Brain microvascular endothelial cell (primary cell): ENCODE measurements at places on chromosomes 5 and 9.

DNA sequence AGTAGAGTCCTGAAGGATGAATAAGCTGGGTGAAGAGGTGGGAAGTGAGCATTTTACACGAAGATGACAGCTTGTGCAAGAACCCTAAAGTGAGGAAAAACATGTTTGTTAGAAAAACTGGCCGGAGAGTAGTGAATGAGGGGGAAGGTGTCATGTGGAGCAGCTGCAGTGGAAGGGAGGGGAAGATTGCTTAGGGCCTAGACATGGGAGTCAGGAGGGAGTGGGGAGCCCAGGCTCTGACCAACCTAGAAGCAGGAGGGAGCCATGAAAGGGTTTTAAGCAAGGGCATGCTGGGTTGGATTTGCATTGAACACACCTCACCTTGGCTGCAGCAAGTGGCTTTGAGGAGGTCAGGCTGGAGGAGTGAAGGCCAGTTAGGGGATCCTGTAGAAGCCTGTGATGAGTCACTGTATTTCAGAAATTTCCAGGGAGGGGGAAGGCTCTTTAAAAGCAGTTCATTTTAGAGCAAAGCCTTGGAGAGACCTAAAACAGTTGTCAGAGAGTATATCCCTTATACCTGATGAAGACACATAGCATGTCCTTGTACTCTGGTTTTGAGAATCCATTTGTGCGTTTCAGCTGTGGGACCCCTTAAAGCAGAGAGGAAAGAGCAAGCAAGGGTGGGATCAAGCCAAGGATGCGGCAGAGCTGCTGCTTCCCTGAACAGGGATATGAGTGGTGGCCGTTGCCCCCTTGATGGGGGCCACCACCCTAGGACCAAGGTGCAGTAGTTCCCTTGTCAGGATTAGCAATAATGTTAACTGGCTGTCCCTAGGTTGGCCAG, 45.4 kb downstream of the ANGPTL2 start:
- DNase-seq, result no peak

DNA sequence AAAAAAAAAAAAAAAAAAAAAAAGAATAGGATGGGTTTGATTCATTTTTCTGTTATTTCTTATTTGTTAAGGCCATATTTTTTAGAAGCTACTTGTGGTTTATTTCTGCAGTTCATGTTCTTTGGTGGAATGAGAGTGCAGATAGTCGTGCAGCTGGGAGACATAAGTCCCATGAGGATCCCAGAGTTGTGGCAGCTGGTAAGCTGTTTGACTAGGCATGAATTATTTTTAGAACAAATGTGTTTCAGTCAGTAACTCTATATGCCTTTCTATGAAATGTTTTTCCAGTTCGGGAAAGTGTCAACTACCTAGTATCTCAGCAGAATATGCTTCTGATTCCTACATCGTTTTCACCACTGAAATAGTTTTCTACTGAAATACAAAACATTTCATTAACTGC, 5.0 kb upstream of the NIPSNAP3B start:
- DNase-seq, result no peak

- no peak for DNase-seq
These were observed 42.0 kb downstream of the BICD2 start for GRCh38 chr9:92722386-92723298.

DNA sequence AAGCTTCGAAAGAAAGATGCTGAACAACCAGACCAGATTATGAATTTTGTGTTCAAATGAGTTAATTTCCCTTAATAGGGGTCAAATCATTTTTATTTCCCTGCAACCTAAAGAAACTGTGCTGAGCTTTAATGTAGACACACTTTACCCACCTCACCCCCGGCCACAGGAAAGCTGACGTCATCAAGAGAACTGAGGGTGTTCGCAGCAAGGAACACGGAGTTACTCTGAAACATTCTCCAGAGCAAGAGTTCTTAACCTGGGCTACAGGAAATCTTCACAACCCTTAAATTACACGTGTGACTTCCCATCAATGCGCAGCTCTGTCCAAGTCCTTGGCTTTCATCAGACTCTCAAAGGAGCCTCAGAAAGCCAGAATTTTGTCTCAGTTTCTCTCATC, 116.3 kb downstream of the COL23A1 start:
- DNase-seq, result no peak

DNA sequence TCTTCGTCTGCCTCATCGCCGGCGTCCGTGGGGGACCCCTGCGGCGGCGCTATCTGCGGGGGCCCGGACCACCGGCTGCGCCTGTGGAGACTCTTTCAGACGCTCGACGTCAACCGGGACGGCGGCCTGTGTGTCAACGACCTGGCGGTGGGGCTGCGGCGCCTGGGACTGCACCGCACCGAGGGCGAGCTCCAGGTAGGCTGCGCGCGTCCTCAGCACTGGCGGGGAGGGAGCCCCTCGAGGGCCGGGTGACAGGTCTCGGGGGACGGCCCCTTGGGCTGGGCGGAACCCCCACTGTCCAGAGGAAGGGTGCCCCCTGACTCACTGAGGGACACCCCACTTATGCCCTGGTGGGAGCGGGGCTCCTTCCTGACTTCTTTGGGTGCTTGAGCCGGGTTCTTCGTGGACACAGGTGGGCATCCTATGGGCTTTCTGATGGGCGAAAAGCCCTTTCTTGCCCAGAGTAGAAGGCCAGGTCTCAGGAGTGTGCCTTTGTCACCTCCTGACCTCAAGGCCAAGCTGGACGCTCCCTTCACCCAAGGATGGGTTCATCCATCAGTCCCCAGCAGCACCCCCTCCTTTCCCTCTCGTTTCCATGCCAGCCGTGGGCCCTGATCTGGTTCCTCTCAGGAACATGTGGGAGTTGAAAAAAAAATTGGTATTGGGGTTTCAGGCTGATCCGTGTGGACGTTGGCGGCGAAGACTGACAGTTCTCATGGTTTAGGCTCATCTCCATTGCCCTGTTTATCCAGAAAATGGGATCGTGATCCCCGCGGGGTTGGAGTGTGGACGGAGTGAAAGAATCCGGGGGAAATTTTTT, 564 bp downstream of the SLC25A25 start:
- DNase-seq, result no peak

GRCh38 chr5:3943859-3944258, 348.2 kb downstream of the IRX1 start:
- no peak for DNase-seq

DNA sequence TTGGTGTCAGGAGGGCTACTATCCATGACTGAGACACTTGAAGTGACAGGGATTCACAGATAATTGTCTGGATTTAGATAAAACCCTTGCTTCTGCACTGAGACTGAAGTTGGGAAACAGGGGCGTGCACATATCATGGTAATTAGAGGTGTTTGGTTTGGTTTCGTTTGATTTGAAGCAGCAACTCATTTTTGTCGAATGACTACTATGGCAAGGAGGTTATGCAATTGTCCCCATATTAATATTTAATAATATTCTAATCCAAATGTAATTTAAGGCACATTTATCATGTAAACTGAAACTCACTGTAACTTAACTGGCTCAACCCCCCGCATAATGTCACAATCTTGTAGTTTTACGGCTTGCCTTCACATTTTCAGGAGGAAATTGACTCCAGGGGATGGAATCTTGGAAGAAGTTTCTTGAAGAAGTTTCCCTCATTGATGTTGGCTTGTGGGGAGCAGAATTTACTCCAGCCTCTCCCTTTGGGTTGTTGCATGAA, 12.5 kb downstream of the ZNF366 start:
- DNase-seq, result no peak

- DNase-seq, result no peak
These were observed 24.0 kb downstream of the TRIP13 start for GRCh38 chr5:916441-917293.

DNA sequence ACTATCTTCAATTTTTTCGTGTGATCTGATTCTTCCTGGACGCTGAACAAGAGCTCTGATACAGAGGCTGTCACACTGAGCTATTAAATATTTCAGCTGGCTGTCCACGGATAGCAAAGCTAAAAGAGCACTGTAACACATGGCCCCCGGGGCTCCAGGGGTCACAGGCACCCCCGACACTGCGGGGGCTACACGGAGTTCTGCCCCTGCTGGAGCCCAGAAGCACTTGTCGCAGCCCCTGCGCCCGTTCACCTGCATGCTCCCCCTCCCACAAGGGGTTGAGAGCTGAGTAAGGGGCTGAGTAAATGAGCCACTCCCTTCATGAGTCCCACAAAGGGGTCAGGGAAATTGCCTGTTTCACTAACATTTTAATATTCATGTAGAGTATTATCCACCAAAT, 316.3 kb downstream of the TMEM167A start:
- no peak for DNase-seq

- no peak for DNase-seq
These were observed 15.2 kb downstream of the NUP214 start for GRCh38 chr9:131140550-131140949.

GRCh38 chr9:72276429-72276828, 88.6 kb downstream of the ZFAND5 start:
- no peak for DNase-seq

GRCh38 chr5:31047621-31048020, 145.9 kb upstream of the CDH6 start:
- no peak for DNase-seq

GRCh38 chr5:112551419-112552032, 132.4 kb upstream of the EPB41L4A start:
- peak; percentile 75 for DNase-seq

GRCh38 chr5:99386406-99387077, 457.7 kb upstream of the CHD1 start:
- no peak for DNase-seq

- DNase-seq, result no peak
These were observed 33.5 kb upstream of the STXBP1 start for GRCh38 chr9:127578627-127578951.

DNA sequence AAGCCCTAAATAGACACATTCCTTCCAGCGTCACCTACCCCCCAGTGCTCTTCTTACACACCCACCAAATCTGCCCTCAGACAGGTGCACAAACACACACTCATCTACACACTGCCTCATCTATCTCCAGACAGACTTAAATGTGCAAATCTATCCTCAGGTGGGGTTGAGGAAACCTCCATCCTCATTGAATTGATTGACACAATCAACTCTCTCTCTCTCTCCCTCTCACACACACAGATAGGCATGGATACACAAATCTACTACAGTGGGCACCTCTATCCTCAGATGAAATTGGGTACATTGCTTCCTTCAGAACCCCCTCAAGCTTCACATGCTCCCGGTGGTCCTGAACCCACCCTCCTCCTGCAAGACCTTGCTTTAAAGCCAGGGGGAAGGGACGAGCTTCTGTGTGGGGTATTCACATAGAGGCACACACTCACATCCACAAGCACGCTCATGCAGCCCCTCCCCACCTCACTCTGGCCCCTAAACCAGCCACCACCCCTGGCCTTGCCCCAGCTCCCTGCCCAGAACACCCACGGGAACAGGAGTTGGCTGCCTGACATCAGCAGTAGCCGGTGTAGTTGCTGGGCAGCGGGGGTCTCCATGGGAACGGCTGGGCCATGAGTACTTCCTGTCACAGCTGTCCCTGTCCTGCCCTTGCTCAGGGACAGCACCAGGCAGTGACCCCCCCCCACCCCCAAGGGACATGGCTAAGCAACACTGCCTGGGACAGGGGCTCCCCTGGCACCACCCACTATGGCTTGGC, 22.8 kb downstream of the PCDH1 start:
- DNase-seq, result no peak

GRCh38 chr9:111815285-111816070, 20.7 kb upstream of the SHOC1 start:
- no peak for DNase-seq

GRCh38 chr5:51033215-51033614, 350.0 kb upstream of the ISL1 start:
- DNase-seq, result no peak

DNA sequence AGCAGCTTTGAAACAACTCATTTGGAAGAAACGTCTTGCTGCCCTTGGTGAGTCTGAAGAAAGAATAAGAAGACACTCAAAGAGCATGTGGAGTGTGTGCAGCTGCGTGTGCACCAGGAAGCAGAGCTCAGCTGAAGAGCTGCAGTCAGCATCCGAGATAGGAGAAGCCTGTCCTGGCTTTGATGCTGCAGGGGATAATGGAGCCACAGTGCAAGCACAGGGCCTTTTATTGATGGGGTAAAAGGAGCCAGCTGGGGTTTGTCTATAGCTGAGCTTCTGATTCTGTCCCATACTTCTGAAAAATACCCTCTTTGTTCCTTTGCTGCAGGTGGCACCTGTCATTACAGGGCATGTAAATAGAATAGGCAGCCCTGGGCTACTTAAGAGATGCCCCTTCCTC, 375.7 kb upstream of the ZNF462 start:
- DNase-seq, result no peak

- no peak for DNase-seq
These were observed 216.1 kb downstream of the MEF2C start for GRCh38 chr5:88666761-88667495.

- DNase-seq, result no peak
These were observed 39.5 kb downstream of the MACROH2A1 start for GRCh38 chr5:135359374-135360165.

GRCh38 chr9:90147426-90147825, 495.2 kb downstream of the DIRAS2 start:
- no peak for DNase-seq

- DNase-seq, result peak; percentile 47
These were observed 4.0 kb upstream of the NIPSNAP3A start for GRCh38 chr9:104743376-104743985.

GRCh38 chr9:121272401-121272948, 4.5 kb downstream of the GSN start:
- no peak for DNase-seq

DNA sequence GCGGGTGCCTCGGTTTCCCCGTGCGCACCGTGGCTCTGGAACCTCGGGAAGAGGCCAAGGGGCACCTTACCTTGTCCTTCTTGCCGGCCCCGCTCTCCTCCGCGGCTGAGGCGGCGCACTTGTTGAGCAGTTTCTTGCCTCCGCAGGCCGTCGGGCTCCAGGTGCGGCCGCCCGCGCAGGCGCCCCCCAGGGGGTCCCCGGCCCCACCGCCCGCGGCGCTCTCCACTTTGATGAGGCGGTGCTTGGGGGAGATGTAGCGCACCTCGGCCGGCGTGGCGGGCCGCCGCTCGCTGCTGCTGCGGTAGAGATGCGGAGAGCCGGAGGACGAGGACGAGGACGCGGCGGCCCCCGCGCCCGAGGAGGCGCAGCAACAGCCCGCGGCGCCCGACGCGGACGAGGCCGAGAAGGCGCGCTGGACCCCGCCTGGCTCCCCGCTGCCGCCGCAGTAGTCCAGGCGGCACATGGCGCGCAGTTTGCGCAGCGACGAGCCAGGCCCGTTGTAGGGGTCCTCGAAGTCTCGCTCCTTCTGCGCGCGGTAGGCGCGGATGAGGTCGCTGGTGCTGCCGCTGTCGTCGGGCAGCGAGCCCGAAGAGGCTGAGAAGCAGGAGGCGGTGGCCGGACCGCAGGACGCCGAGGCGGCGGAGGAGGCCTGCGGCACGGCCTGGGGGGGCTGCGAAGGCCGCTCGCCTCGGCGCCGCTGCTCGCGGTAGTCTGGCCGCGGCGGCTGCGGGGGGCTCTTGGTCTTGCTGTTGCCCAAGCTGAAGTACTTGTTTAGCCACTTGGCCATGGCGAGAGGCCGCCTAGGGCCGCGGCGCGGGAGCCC, 957 bp downstream of the SHB start:
- DNase-seq, result no peak
